ENCODE measurements at places on chromosomes 13 and 19.

GRCh38 chr19:38020311-38020710, 113.3 kb downstream of the SIPA1L3 start:
- DNase-seq: no peak

- no peak for DNase-seq
Observed at GRCh38 chr13:92807966-92808365, 418.6 kb upstream of the GPC6 start.

DNA sequence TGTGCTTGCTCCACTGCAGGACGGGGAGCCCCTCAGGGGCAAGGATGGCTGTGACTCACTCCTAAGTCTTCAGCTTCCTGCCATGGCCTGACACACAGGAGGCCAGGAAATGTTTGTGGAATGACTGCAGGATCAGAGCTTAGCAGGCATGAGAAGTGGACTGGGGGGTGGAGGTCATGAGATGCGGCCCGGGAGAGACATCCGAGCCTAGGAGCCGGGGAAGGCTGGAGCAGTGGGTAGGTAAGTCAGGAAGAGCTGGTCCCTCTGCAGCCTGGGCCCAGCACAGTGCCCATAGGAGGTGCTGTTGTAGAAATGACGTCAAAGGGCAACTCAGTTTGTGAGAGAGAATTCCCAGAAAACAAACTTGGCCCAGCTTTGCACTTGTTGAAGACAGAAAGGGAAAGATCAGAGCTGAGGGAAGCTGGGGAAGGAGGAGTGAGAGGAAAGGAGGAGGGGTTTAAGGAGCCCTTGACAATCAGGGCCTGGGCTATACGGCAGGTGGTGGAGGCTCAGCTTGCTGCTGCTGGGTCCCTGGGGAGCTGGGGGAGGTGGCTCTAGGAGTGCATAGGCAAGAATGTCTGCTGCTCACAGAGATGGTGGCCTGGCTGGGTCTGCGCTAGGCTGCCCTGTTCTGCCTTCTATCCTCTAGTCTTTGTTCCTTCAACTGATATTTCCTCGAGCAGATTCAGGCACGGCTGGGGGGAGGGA, 18.5 kb downstream of the POU2F2 start:
- DNase-seq: no peak

DNA sequence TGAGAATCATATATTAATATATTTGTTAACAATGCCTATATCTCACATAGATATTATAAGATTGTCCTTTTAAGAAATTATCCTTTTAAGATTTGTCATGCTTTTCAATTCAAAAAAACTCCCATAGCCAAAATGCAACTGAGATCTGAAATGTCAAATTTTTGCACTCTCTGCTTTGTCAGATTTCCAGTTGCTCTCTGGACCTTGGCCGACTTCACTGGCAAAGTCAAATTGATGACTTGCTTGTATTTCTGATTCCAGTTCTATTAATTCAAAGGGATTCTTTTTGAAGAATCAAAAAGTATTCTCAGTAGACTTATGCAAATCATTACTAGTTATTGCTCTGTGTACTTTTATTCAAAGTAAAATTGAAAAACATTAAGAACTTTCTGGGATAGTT, 101.2 kb upstream of the SCEL start:
- DNase-seq: no peak

DNA sequence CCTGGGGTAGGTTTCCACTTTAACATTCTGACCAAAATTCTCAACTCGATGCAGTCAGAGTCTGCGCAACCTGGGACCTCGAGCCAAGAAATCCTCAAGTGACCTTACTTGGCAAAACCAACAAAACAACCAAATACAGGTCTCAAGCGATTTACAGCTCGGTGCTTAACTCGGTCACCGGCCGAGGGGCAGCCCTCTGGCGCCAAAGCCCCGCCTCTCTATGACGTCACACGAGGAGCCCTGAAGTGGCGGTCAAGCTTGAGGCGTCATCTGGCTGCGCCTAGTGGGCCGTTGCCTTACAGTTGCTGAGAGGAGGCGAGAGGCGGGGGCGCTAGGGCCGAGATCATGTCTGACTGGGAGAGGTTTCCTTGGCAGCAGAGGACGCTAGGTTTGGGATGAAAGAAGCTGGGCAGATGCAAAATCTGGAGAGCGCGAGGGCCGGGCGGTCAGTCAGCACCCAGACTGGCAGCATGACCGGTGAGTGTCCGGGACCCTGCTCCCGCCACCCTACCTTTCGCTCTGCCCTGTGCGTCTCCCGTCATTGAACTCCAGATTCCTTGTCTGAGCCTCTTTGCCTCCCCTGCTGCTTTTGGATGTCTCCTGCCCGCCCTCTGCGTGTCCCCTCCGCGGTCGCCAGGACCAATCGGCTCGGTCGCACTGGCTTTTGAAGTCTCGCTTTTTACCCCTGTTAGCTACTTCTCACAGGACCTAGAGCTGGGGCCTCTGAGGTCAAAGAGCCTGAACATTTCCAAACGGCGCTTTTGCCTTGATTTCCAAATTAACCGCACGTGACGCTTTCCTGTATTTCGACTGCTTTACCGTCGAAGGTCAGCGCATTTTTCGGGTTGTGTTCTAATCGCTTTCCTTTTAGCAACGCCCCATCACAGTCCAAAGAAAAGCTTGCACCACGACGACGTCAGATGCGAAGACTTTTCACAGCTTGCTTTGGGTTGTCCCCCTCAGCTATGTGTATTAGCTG, at the start of gene CDADC1:
Gene CDADC1, plus strand, starts transcription at position 283 of the 979 bp plus-strand sequence. Its CDS starts 113 bp downstream, at position 396.
- peak; percentile 96 for DNase-seq

DNA sequence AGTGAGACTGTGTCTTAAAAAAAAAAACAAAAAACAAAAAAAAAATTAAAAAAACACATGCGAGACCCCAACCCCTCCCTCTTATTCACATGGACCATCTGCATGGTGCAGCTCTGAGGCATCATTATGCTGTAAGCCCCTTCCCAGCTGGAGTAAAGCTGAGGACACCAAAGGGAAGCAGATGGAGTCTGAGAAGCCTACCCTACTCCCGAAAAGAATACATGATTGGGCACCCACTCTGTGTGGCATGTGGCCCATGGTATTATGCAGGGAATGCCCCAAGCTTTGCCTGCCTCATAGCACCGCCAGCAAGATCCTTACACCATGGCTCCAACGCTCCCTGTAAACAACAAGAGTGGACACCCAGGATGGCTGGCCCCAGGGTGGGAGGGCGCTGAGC, 4.7 kb downstream of the PTH2 start:
- no peak for DNase-seq
